ENCODE measurements at places on chromosomes 4 and X. TPM values are rescaled to one million over a fixed set of nuclear protein-coding genes. Genes with fewer than 3 reads are reported as not detected.

The TMPRSS11E gene
- not detected for total RNA-seq

The PNMA6F gene
- total RNA-seq: 8.1 TPM

The TKTL1 gene
- total RNA-seq: 0.90 TPM

The TECRL gene
- not detected for total RNA-seq

The CCSER1 gene
- total RNA-seq: 46.5 TPM

The PCDH19 gene
- 47.2 TPM for total RNA-seq

The FMR1NB gene
- not detected for total RNA-seq

The TCEAL7 gene
- total RNA-seq: 77.7 TPM

The FRMD7 gene
- total RNA-seq: not detected

The TMEM271 gene
- 28.0 TPM for total RNA-seq

The GAGE1 gene
- total RNA-seq: not detected

The SH3BGRL gene
- total RNA-seq: 107 TPM

The GLUD2 gene
- total RNA-seq: 6.9 TPM

Measured in dorsolateral prefrontal cortex (tissue), 122 donors.